CD4-positive, alpha-beta memory T cell (primary cell): ENCODE measurements at places on chromosomes 5 and 9.

DNA sequence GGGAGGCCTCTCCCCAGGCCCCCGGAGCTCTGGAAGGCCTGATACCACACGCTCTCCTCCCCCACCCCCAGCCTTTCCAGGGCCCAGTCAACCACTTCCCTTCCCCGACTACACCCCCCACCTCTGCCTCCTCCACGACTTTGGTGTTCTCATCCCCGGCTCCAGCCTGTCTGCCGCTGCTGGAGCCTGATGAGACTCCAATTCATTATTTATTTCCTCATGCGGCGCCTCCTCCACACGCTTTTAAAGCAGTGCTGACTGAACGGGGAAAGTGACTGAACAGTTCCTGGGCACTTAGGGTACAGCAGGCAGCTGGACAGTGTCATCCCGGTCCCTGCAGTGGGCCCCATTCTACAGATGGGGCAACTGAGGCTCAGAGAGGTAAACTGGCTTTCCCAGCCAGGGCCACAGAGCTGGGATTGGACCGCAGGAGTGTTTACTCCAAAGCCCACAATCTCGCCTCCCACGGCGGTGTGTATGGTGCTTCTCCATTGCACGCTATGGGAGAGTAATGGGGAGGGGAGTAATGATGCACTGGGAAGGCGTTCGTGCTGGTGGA lies 15.9 kb upstream of the RPL26L1 start:
- DNase-seq: no peak

DNA sequence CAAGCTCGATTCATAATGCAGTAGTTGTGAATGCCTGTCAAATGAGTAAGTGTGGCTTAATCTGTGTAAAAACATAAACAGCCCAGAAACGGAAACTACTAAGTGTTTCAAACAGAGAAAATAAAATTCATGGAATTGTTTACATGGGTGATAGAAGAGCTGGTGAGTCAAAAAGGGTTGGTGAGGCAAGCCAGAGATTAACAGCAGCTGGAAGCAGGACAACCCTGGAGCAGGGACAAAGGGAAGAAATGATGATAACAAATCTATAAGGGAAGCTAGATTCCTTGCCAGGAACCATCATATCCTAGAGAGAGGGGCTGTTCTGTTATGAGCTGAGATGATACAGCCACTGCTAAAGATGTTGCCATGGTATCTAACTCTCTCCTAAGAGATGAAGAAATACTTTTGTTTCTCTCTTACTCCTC lies 18.0 kb upstream of the PRR16 start:
- no peak for DNase-seq

DNA sequence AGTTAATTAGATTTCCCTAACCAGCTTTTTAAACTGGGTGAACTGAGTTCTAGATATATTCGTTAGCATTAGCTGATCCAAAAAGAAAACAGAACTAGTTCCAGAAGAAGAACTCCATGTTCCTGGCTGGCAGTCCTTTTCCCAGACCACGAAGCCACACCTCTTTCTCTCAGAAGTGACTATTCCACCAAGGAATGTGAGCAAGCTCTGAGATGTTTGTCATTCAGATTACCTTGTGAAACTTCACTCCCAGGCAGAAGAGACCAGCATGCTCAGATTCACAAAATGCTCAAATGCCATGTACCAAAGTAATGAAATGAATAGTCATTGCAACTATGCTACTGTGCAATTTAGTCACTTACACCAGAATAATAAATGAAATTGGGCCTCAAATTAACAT lies 4.4 kb upstream of the SSBP2 start:
- no peak for DNase-seq

DNA sequence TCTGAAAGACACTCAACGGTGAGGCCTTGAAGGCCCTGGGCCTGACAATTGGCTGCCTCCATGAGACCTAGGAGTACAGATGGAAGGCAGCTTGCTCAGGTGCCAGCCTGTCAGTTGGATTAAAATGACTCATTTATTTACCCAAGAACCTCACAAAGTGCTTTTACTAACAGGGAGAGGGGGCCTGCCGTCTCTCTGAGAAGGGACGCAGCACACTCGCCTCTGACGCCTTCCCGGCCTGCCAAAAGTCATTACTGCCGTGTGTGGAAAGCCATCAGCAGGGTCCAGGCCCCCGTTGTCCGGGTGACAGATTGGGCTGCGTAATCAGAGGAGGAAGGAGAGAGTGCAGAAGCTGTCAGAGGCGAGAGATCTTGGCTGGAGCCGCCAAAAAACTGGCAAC lies 32.4 kb downstream of the DDX31 start:
- DNase-seq: no peak

DNA sequence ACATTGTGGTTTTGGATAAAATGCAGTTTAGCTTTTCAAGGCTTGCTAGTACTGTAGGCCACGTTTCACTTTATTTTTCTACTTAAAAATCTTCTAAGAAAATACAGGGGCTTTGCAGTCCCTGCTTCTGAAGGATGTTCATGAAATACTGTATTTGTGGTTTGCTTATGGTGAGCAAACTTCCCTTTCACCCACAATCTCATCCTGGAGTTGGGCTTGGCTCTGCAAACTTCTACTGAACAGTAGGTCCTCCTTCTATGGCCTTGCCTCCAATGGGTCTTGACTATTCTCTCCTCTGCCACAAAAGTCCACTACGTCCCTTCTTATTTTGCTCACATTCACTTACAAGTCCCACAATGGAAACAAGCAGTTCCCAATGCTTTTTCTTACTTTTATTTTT lies 502.7 kb upstream of the KLF4 start:
- DNase-seq: no peak

DNA sequence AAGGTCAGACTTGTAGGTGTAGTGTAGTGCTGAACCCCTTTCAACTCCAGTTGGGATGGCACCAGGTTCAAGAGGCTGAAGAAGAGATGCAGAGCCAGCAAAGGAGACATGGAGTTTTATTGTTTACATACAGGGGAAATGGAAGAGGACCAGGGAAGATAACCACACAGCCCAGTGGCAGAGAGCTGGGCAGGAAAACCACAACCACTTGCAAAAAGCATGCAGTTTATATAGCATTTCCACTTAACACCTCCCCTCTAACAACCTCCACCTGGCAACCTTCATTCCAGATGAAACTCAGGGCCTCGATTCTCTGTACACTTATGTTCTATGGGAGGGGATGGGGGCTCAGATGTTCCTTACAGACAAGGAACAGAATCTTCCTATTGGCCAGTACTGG lies 56.9 kb downstream of the SNX24 start:
- peak; percentile 8 for DNase-seq

DNA sequence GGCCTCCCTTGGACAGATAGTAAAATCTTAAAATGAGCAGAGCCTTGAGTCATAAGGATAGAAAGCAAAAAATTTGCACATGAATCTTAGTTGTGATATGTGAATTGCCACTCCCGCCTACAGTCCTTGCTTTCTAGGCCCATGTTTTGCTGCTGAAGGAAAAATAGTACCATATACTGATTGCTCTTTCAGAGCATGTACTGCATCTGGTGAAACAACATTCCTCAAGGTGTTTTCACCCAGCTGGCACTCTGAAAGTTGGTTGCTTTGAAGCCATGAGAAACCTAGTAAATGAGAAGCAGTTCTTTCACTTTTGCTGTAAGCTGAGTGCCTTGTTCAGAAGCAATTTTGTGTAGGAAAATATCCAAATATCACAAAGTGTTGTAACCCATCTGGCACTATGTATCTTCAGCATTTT lies 10.3 kb downstream of the CDC37L1 start:
- DNase-seq: no peak
